ENCODE measurements at places on chromosomes 13 and 19.

DNA sequence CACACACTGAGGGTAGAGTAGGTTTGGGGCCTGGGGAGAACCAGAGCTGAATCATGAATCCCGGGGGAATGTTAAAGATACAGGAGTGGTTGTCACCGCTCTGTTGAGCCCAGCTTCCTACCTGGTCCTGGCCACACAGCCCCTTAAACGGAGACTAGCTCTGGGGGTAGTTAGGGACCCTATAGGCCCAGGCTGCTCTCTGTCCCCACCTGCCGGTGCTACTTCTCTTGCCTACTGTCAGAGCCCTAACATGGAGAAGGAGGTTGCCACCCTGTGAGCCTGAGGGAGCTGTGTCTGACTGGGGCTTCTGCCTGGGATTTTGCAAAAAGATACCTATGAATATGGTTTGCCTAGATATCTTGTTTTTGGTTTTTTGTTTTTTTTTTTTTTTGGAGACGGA is 36.6 kb upstream of the ZNF429 start:
- DNase-seq = no peak

GRCh38 chr19:1239796-1240737 is 1.5 kb upstream of the ATP5F1D start:
- DNase-seq = peak; percentile 66

GRCh38 chr13:40798380-40798779 is 9.0 kb downstream of the SLC25A15 start:
- DNase-seq = no peak

GRCh38 chr19:36153126-36153525 is 879 bp upstream of the COX7A1 start:
- DNase-seq = no peak

GRCh38 chr19:8561075-8561764 is 16.0 kb downstream of the MYO1F start:
- no peak for DNase-seq

GRCh38 chr13:71644579-71644978 is 222.4 kb downstream of the DACH1 start:
- no peak for DNase-seq

GRCh38 chr13:93118081-93118615 is 108.5 kb upstream of the GPC6 start:
- no peak for DNase-seq

DNA sequence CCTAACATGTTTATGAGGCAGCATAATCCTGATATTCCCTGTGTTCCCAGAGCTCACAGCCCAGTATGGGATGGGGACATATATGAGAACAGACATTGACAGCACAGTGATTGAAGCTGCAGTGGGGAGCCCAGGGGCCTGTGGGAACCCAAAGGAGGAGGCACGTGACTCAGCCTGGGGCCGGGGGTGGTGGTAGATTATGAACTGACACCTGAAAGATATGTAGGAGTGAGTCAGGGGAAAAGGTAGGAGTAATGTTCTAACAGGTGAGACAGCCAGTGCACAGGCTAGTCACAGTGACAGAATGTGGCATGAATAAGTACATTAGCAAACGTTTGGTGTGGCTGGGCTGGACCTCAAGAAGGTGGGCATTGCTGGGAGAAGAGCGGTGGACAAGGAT is 29.0 kb downstream of the CKM start:
- no peak for DNase-seq

- no peak for DNase-seq
Observed at GRCh38 chr13:106373304-106373988, 162.0 kb downstream of the EFNB2 start.

GRCh38 chr13:114099918-114100445 is 32.4 kb downstream of the RASA3 start:
- DNase-seq = no peak

DNA sequence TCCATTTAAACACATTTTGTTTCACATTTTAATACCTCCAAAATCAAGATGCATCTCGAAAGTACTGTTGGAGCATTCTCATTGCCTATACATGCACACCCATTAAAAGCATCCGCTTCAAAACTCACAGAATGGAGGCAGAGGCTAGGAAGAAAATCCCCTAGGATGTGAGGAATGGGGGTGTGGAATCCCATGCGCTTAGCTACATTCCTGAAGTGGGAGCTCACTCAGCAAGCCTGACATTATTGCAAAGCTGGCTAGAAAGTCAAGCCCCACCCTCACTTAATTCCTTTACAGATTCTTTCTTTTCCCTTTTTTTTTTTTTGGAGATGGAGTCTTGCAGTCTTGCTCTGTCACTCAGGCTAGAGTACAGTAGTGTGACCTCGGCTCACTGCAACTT is 4.6 kb upstream of the FAM32A start:
- no peak for DNase-seq
